ENCODE measurements at places on chromosomes 5 and 9. TPM values are rescaled to one million over a fixed set of nuclear protein-coding genes. Genes with fewer than 3 reads are reported as not detected.

GRCh38 chr5:164610374-164610773 lies 1105.0 kb downstream of the MAT2B start:
- no peak overlapping the region for H3K27ac ChIP-seq
- H3K27me3 ChIP-seq, result peaks cover 17% of the 10 kb centered on the region
- H3K36me3 ChIP-seq, result no peaks in the 10 kb centered on the region
- no peak for DNase-seq
- H3K4me1 ChIP-seq, result no peaks in the 10 kb centered on the region

DNA sequence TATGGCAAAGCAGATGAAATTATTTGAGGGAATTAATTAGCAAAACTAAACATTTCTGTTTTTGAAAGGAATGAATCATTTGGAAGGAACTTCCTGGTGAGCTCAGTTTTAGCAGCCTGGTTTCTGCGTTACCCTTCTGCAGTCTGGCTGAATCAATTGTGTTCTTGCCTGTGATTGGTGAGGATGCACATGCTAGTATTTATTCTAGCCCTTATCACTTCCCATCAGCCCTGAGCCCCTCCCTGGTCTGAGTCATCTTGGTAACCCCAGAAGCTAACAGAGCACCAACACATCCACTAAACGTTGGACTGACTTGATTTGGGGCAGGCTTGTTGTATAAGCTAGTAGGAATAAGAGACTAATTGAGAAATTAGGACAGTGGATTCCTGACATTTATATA lies 6.6 kb downstream of the TJP2 start:
- no peaks in the 10 kb centered on the region for H3K36me3 ChIP-seq
- H3K27ac ChIP-seq, result peak overlapping the region; percentile 74
- no peak overlapping the region for H3K4me3 ChIP-seq
- no peaks in the 10 kb centered on the region for H3K27me3 ChIP-seq
- peaks cover 56% of the 10 kb centered on the region for H3K4me1 ChIP-seq

GRCh38 chr9:5767968-5768932 lies 64.7 kb downstream of the ERMP1 start:
- peaks cover 4% of the 10 kb centered on the region for H3K4me1 ChIP-seq
- peaks cover 55% of the 10 kb centered on the region for H3K36me3 ChIP-seq
- no peak overlapping the region for H3K4me3 ChIP-seq
- DNase-seq, result no peak
- H3K27me3 ChIP-seq, result no peaks in the 10 kb centered on the region

GRCh38 chr9:87525546-87526303 lies 28.1 kb downstream of the DAPK1 start:
- peaks cover 12% of the 10 kb centered on the region for H3K36me3 ChIP-seq
- no peak overlapping the region for H3K27ac ChIP-seq
- no peak for DNase-seq
- no peak overlapping the region for H3K4me3 ChIP-seq
- H3K4me1 ChIP-seq, result peaks cover 28% of the 10 kb centered on the region

GRCh38 chr9:131524665-131525315 lies 6.3 kb downstream of the UCK1 start:
- peaks cover 25% of the 10 kb centered on the region for H3K36me3 ChIP-seq
- H3K27me3 ChIP-seq, result no peaks in the 10 kb centered on the region
- H3K27ac ChIP-seq, result peak overlapping the region; percentile 83
- H3K4me3 ChIP-seq, result no peak overlapping the region
- no peak for DNase-seq

GRCh38 chr5:20113931-20114330 lies 125.9 kb upstream of the CDH18 start:
- H3K4me1 ChIP-seq, result no peaks in the 10 kb centered on the region
- peaks cover 4% of the 10 kb centered on the region for H3K27me3 ChIP-seq
- H3K36me3 ChIP-seq, result no peaks in the 10 kb centered on the region
- no peak for DNase-seq
- no peak overlapping the region for H3K4me3 ChIP-seq

GRCh38 chr5:6134281-6134680 lies 244.1 kb downstream of the MED10 start:
- no peaks in the 10 kb centered on the region for H3K4me1 ChIP-seq
- H3K27me3 ChIP-seq, result no peaks in the 10 kb centered on the region
- no peak overlapping the region for H3K27ac ChIP-seq
- no peak overlapping the region for H3K4me3 ChIP-seq
- H3K36me3 ChIP-seq, result no peaks in the 10 kb centered on the region

CRHBP gene
- not detected for total RNA-seq

WWC1 gene
- total RNA-seq, result 2.1 TPM

GLDC gene
- 0.44 TPM for total RNA-seq

ARHGEF37 gene
- total RNA-seq, result 5.8 TPM

All from chondrocyte (in vitro differentiated cells).